Left lung (tissue), 14 donors: ENCODE measurements at places on chromosomes 4 and X.

DNA sequence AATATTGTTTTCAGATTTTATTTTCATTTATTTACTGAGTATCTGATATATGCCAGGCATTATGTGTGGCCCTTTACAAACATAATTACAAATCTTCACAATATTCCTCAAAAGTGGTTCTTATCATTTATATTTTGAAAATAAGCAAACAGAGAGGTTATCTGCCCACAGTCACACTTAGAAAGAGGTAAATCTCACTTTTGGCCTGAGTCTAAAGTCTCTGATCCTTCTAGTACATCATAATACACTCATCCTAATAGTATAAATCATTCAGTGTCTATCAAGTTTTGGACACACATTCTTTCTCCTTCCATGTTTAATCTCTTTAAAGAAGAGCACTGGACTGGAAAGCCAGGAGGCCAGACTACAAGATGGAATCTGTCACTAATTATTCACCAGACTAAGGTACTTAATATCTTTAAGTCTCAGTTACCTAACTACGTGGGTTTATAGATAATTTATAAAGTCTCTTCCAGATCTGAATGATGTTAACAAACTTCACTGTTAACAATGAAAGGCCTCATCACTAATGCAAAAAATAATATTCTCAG is 281.3 kb downstream of the PPP3CA start:
- DNase-seq = no peak
- H3K27ac ChIP-seq = no peak overlapping the region
- H3K36me3 ChIP-seq = no peaks in the 10 kb centered on the region
- no peak overlapping the region for H3K4me3 ChIP-seq
- H3K27me3 ChIP-seq = no peaks in the 10 kb centered on the region

DNA sequence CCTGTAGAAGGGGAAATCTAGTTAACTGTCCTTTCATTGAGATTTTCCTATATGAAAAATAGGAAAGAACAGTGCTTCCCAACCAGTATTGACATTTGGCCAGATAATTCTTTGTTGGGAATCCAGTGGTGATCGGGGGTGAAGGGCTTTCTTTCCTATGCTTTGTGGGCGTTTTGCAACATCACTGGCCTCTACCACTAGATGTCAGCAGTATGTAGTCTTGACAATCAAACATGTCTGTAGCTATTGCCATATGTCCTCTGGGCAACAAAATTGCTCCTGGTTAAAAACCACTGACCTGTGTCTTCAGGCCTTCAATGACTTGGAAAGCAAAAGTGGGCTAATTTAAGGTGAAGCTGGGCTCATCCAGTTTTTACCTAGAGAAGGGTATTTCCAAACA is 658.5 kb downstream of the DACH2 start:
- H3K4me1 ChIP-seq = no peaks in the 10 kb centered on the region
- H3K27me3 ChIP-seq = no peaks in the 10 kb centered on the region
- no peak overlapping the region for H3K27ac ChIP-seq
- H3K4me3 ChIP-seq = no peak overlapping the region

DNA sequence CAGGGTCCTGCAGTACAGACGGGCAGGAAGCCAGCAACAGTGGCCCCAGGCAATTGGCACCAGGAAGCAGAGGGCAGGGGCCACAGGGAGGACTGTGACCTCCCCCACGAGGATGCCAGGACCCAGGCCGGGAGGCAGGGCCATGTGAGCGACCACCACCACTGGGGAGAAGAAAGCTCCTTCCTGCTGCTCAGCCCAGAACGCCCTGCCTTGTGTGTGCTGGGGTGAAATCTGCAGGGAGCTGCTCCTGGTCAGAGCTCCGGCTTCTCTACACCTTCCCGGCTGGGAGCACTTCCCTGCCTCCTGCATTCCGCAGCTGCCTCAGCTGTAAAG is 100.4 kb downstream of the HMX1 start:
- H3K4me3 ChIP-seq = no peak overlapping the region
- DNase-seq = no peak
- no peak overlapping the region for H3K27ac ChIP-seq
- H3K4me1 ChIP-seq = no peaks in the 10 kb centered on the region

GRCh38 chr4:25842229-25842845 is 20.5 kb downstream of the SEL1L3 start:
- H3K36me3 ChIP-seq = peaks cover 12% of the 10 kb centered on the region
- no peak for DNase-seq
- H3K4me1 ChIP-seq = peaks cover 32% of the 10 kb centered on the region
- no peak overlapping the region for H3K4me3 ChIP-seq

- H3K4me1 ChIP-seq = no peaks in the 10 kb centered on the region
- H3K4me3 ChIP-seq = no peak overlapping the region
- H3K27me3 ChIP-seq = no peaks in the 10 kb centered on the region
- no peak overlapping the region for H3K27ac ChIP-seq
- H3K36me3 ChIP-seq = no peaks in the 10 kb centered on the region
- DNase-seq = no peak
These were observed 44.5 kb downstream of the SLC2A9 start for GRCh38 chr4:9976781-9977180.

- DNase-seq = no peak
- no peak overlapping the region for H3K4me3 ChIP-seq
- no peak overlapping the region for H3K27ac ChIP-seq
- no peaks in the 10 kb centered on the region for H3K36me3 ChIP-seq
These were observed 25.9 kb downstream of the ADH1A start for GRCh38 chr4:99264927-99265326.

DNA sequence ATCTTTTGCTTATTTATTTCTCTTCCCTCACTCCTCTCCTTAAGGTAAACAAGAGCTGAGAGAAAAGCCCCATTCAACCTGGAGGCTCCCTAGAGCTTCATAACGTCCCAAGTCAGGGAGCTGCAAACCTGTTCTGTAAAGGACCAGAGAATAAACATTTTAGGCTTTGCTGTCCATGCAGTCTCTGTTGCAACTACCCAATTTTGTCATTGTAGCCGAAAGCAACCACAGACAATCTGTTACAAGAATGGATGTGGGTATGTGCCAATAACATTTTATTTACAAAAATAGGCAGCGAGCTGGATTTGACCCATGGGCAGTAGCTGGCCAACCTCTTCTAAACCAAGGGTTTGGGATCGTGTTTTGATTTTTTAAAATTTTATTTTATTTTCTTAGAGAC is 71.3 kb upstream of the TBL1X start:
- no peaks in the 10 kb centered on the region for H3K4me1 ChIP-seq
- no peak overlapping the region for H3K27ac ChIP-seq
- DNase-seq = no peak

DNA sequence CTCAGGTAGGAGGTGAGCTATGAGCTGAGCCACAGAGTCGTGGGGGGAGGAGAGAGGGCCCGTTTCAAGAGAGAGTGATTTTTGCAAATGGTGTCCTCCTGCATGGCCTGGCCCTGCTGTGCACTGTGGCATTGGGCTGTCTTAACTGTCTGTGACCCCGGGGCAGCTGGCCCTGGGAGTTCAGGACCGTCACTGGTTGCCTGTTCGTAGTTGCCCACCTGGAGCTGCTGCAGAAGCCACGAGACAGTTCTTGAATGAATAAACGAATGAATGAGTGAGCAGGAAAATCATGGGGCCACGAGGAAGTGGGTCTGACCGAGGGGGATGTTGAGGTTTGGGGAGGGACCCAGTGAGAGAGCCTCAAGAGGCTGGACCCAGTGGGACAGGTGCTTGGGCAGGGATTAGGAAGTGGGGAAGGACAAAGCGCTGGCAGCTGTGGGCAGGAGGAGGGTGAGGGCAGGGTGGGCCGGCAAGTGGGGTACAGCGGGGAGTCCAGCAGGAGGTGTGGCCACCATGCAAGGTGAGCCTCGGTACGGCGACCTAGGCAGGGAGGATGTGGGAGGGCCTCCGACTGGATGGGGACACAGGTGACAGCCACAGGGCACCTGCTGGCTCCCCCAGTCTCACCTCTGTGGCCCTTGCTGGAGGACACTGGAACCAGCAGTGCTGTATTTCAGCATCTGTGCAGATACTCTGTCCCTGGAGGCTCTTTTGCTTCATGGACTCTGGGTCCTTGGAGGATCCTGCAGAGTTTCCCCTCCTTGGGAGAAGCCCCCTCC is 10.2 kb downstream of the RGS12 start:
- H3K4me1 ChIP-seq = peaks cover 74% of the 10 kb centered on the region
- no peaks in the 10 kb centered on the region for H3K27me3 ChIP-seq
- no peaks in the 10 kb centered on the region for H3K36me3 ChIP-seq
- peak; percentile 61 for DNase-seq
- H3K27ac ChIP-seq = no peak overlapping the region

GRCh38 chr4:139553751-139554641 is 2.0 kb downstream of the SETD7 start:
- no peaks in the 10 kb centered on the region for H3K36me3 ChIP-seq
- H3K27me3 ChIP-seq = no peaks in the 10 kb centered on the region
- no peak for DNase-seq
- peaks cover 51% of the 10 kb centered on the region for H3K4me1 ChIP-seq

GRCh38 chr4:151540728-151541388 is 131.9 kb downstream of the FHIP1A start:
- H3K4me1 ChIP-seq = no peaks in the 10 kb centered on the region
- no peaks in the 10 kb centered on the region for H3K27me3 ChIP-seq
- no peaks in the 10 kb centered on the region for H3K36me3 ChIP-seq
- no peak overlapping the region for H3K27ac ChIP-seq
- no peak for DNase-seq
